Stimulated activated CD8-positive, alpha-beta memory T cell treated with anti-CD3 and anti-CD28 coated beads, Interleukin-2, amount 100 ng/mL, for 48 hours (primary cell): ENCODE measurements at places on chromosomes 7 and 10.

DNA sequence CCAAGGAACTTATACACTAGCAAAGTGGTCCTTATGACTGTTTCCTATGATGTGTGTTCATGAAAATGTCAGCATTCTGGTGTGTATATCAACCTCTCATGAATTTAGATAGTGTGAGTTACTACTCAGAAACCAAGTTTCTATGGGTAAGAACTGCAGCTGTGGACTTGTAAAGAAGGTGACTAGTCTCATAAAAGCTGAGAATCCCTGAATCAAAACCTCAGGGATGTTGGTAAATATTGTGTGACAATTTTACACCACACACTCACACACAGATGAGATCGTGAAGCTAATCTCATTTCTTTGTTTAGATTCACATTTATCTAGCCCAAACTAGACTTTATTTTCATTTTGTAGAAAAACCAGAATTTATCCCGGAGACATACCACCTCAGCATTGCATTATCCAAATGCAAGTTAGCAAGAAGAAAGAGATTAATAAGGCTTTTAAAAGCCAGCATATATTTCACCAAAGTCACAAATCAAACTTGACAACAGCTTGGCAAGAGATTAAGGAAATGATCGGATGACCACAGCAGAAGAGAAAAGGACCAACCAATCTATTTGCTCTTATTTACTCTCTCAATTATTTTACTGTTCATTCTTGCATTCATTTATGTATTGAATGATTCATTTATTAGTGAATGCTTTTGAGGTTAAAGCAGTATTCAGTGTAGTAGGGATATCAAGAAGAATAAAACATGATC, 92.9 kb downstream of the PLXDC2 start:
- no peak for DNase-seq

GRCh38 chr10:60827791-60828488, 49.7 kb downstream of the CDK1 start:
- DNase-seq = no peak

- DNase-seq = no peak
These were observed 49.2 kb downstream of the CUL2 start for GRCh38 chr10:35040760-35041501.

GRCh38 chr7:20235288-20235687, 18.1 kb upstream of the MACC1 start:
- no peak for DNase-seq
